Esophagus mucosa (tissue), 1 donor: ENCODE measurements at places on chromosomes 1 and 21.

DNA sequence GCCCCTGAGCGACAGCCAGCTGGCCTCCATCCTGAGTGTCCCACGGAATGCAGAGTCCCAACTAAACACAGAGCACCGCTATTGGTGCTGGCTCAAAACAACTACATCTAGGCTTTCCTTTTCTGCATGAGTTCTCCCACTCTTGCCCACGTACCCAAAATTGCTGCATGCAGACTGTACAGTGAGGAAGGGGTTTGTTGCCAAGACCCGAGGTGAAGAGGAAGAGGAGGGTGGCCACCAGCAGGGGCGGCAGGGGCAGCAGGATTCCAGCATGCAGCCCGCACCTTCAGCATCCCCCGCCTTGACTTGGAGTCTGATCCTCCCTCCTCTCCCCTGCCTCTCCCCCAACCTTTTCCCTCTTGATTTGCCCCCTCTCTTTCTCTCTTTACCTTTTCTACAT, 8.0 kb downstream of the S100A9 start:
- no peak for ATAC-seq

DNA sequence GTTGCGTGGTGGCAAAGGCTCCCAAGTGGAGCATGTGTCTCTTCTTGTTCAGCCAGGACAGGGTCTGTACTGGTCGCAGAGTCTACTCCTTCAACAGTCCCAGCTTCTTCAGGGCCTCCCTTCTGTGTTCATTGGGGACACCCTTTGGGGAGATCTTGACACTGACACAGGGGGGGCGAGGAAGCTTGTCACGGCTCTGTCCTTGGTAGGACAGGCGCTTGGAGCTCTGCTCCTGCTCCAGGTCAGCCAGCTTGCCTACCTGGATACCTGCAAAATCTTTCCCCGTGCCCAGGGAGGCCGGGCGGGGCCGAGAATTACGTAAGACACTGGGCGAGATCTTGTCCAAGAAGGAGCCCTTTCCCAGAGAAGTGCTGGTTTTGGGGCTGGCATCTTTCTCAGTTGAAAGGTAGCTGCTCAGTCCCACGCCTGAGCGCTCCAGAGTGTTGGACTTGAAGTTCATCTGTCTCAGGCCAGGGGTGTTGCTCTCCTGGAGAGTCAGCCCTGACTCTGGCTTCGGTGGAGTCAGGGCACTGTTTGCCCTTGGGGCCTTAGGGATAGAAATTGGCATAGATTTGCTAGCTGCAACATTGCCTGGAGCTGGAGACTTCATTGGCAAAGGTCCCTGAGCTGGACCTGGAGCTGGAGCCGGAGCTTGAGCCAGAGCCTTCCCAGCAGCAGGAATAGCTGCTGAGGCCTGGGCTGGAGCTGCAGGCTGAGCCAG, 10.5 kb downstream of the C1orf116 start:
- ATAC-seq, result no peak

DNA sequence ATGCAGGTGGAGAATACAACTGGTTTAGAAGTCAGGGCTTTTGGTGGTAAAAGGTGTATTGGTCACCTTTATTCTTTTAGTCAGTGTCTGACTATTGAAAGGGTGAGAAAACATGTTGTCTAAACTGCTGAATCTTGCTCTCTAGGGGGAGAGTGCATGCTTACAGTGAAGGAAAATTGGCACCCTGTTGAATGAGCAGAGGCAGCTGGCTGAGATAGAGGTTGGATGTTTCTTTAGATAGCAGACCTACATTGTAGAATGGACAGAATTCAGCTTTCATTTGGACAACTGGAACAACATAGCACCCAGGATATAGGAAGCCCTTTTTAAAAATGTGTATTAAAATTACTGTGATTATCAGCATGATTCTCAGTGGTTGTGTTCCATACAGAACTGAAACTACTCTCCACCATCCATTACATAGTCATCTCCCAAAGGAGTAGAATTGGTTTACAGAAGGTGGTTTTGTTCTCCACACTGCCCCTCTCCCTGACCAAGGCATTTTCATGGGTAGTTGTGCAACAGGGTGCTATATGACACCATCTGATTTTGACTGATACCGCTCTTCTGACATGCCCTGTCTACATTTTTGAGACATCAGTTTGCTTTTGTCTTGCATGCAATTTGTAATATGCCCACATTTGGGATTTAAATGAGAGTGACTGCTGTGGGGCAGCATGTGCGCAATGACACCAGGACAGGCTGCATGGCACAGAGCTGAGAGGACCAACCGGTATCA, 16.2 kb downstream of the RHOU start:
- ATAC-seq, result no peak

DNA sequence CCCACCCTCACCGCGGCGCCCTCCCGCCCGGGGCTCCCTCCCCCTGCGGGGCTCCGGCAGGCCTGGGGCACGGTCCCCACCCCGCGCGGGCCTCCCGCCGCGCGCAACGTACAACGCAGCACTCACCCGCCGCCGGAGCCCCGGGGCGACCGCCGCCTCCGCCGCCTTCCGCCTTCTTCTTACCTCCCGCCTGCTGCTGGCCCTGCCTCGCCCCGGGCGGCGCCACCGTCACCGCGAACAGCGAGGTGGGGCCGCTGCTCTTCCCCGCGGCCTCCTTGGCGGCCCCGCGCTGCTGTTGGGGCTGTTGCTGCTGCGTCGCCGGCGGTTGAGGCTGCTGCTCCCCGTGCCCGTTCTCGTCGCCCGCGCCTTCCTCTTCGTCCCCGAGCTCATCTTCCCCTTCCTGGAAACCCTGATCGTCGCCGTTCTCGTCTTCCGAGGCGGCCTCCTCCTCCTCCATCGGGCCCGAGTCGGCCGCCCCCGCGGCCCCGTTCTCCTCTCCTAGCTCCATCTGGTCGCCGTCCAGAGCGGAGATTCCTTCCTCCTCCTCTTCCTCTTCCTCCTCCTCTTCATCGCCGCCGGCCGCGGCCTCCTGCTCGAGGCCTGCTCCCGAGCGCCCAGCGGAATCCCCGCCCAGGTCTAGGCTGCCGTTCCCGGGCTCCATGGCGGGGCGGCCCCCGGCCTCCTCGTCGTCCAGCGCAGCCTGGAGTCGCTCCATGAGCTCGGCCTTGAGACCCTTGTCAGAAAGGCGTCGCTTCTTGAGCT, 671 bp downstream of the HNRNPU start:
- ATAC-seq, result peak; percentile 35

- no peak for ATAC-seq
These were observed 10.6 kb downstream of the GFI1 start for GRCh38 chr1:92476071-92476631.

GRCh38 chr1:208057056-208057455, 146.1 kb upstream of the CD34 start:
- ATAC-seq, result no peak

DNA sequence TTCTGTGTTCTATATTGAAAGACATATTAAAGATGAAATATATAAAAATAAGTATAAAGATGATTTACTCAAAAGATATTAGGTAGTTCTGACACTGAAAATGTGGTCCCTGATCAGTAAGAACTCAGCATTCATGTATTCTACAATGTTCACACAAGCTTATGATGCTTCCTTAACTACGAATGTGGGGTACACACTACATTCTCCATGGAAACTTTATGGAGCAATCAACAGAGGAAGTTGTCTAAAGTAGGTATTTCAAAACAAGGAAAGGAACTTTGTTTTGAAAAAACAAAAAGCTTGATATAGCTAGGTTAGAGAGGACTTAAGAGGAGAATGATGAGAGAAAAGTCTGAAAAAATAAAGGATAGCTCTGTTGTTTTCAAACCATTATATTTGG, 119.7 kb upstream of the RGS18 start:
- ATAC-seq, result no peak

- ATAC-seq, result no peak
These were observed 39.6 kb downstream of the SHCBP1L start for GRCh38 chr1:182913401-182913800.

DNA sequence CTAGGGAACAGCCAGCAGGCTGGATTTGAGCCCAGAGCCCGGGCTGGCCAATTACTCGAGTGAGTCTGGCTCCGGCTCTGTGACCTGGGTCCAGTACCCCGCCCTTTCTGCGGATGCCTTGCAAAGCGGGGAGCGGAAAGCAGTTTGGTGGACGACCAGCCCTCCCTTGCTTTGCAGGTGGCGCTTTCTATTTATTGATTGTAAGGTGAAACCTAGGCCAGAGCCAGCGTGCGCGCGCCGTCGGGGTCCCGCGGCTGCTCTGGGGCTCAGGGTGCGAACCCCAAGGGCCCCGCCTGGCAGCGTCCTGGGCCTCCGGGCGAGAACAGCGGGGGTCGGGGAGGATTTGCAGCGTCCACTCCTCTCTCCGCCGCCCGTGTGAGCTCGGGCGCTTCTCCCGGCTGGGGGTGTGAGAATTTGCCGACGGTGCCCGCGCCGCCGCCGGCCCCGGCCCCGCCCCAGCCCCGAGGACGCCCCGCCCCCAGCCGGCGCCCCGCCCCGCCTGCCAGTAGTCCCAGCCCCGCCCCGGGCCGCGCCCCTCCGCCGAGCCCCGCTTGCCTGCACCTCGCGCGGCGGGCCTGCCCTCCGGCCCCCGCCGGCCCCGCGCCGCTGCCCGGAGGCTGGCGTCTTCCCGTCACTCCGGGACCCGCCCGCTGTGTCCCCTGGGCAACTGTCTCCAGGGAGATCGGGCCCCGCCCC, 37.6 kb downstream of the PIK3CD start:
- ATAC-seq, result peak; percentile 92
